ENCODE measurements at places on chromosomes 6 and 20.

DNA sequence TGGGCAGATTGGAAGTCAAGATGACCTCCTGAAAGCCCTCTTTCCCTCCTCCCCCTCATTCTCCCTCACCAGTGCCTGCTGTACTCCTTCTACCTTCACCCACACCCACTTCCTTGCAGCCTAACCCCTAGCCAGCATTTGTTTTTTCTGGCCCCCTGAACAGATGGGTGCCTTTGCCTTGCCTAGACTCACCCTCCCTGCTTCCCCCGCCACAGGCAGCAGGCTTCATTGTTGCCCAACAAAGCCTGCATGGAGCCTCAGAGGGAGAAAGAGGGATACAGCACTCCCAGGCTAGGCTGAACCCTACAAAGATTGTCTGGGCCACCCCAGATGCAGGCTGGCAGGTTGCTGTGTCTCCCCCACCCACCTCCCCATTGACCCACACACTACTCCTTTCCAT is 2.7 kb downstream of the MOCS1 start:
- peak; percentile 55 for DNase-seq
- no peaks in the 10 kb centered on the region for H3K27me3 ChIP-seq
- no peak overlapping the region for H3K4me3 ChIP-seq
- H3K4me1 ChIP-seq: peaks cover 52% of the 10 kb centered on the region
- no peaks in the 10 kb centered on the region for H3K36me3 ChIP-seq
- H3K27ac ChIP-seq: peak overlapping the region; percentile 85

DNA sequence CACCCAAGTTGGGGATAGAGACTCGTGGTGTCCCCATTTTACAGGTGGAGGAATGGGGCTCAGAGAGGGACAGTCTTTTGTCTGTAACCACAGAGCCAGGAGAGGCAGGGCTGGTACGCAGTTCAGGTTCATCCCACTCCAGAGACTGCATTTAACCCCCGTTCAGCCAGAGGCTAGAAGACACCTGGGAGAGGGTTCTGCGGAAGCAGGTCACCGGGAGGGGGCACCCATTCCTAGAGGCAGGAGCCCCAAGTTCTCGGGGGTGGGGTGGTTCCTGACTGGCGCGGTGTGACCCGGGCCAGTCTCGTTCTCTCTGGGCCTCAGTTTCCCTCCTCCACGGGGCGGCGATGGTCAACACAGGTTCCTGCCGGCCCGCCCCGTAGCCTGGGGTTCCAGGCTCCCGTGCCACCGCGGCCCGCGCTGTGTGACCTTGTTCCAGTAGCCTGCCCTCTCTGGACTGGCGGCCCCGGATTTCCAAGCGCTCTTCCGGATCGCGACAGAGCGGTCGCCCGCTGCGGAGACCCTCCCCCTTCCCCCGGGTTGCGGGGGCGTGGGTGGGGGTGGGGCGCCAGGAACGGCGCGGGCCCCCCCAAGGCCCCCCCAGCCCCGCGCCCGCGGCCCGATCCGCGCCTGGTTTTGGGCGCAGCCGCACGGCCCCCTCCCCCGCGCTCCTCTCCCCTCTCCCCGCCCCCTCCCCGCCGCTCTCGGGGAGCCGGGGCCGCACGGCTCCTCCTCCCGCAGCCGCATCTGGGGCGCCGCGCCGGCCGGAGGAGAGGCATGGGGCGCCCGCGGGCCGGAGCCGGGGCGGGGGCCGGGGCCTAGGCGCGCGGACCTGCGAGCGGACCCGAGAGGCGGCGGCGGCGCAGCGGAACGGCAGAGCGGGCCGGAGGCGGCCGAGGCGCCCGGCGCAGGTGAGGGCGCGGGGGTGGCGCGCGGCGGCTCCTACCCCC is at the start of gene DLGAP4:
DLGAP4 (plus strand) TSS at position 738 of the 950 bp plus-strand sequence. CDS start 125,379 bp downstream, outside the sequence.
- H3K4me1 ChIP-seq: no peaks in the 10 kb centered on the region
- no peak within 1 kb of the TSS for H3K27ac ChIP-seq
- H3K27me3 ChIP-seq: peaks cover 25% of the 10 kb centered on the region
- H3K36me3 ChIP-seq: no peaks in the 10 kb centered on the region

- no peaks in the 10 kb centered on the region for H3K36me3 ChIP-seq
- no peak overlapping the region for H3K27ac ChIP-seq
- H3K27me3 ChIP-seq: no peaks in the 10 kb centered on the region
- DNase-seq: no peak
- H3K4me3 ChIP-seq: no peak overlapping the region
Measured at GRCh38 chr6:111418971-111419693, 63.9 kb downstream of the REV3L start.

GRCh38 chr6:7314414-7314813 is 1.4 kb upstream of the SSR1 start:
- H3K4me1 ChIP-seq: peaks cover 21% of the 10 kb centered on the region
- H3K27me3 ChIP-seq: no peaks in the 10 kb centered on the region
- DNase-seq: no peak

GRCh38 chr20:51493346-51493791 is 49.1 kb downstream of the NFATC2 start:
- H3K27me3 ChIP-seq: no peaks in the 10 kb centered on the region
- no peak for DNase-seq
- no peak overlapping the region for H3K27ac ChIP-seq
- H3K4me3 ChIP-seq: no peak overlapping the region

DNA sequence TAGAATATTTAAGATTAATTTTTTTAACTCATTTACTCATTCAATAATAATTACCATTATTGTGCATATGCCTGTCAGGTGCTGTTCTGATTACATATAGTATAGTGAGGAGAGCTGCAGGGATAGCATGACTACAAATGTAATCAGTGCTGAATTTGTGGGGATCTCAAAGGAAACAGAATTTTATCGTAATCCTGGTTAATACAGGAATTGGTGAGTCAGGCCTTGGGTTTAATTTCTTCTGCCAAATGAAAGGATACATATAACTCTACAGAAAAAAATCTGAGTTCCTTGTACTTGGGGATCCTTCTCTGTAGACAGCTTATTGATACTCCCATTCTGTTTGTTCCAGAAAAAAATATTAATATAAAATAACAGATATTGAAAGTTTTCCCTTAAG is 297.2 kb downstream of the GJA1 start:
- no peaks in the 10 kb centered on the region for H3K36me3 ChIP-seq
- no peaks in the 10 kb centered on the region for H3K27me3 ChIP-seq
- H3K4me3 ChIP-seq: no peak overlapping the region
- no peaks in the 10 kb centered on the region for H3K4me1 ChIP-seq

DNA sequence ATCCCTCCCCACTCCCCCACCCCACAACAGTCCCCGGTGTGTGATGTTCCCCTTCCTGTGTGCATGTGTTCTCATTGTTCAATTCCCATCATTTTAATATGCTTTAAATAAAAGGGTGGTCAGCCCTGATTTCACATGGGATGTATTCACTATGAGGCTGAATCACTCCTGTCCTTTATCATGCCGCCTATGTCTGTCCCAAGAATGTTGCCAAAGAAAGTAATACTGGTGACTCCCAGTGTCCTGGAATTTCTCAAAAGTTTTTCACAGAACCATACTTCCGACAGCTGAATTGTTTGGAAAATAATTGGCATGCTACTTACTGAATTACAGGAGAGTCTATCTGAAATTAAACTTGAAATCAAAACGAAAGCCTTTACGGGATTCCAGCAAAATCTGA is 217.7 kb downstream of the HAO1 start:
- H3K4me1 ChIP-seq: no peaks in the 10 kb centered on the region
- no peak overlapping the region for H3K27ac ChIP-seq
- H3K4me3 ChIP-seq: no peak overlapping the region
- DNase-seq: no peak
- H3K36me3 ChIP-seq: no peaks in the 10 kb centered on the region

DNA sequence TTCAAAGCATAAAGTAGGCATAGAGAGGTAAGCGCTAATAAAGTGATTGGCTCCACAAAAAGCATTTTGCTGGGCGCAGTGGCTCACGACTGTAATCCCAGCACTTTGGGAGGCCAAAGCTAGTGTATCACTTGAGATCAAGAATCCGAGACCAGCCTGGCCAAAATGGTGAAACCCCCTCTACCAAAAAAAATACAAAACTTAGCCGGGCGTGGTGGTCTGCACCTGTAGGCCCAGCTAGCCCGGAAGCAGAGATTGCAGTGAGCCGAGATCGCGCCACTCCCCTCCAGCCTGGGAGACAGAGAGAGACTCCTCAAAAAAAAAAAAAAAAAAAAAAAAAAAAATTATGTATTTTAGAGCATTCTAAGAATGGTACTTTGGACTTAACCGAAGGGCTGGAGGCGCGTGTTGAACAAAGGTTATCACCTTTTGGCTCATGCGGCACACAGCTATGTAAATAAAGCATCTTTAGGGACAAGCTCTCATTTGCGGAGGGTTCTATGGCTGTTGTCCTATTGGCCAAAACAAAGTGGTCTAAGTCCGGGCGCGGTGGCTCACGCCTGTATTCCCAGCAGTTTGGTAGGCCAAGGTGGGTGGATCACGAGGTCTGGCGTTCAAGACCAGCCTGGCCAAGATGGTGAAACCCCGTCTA is 17.4 kb downstream of the HFE start:
- no peaks in the 10 kb centered on the region for H3K27me3 ChIP-seq
- H3K36me3 ChIP-seq: no peaks in the 10 kb centered on the region
- peak overlapping the region; percentile 47 for H3K4me3 ChIP-seq
- H3K27ac ChIP-seq: peak overlapping the region; percentile 80

DNA sequence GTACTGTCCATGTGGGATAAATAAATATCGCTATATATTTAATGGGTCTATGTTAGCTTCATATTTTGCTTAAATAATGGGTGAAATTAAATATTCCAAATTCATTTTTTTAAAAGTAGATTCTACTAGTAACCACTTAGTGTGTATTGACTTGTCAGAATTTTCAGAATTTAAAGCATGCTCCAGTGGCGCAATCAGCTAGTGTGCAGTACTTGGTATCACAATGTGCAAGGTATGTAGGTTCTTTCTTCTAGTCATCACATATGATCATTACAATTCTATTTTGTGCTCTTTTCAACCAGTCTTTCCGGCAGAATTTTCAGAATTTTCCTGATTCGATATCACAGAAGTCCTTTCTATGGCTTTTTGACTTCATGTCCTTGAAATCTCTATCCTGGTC is 32.6 kb downstream of the PDE7B start:
- no peaks in the 10 kb centered on the region for H3K36me3 ChIP-seq
- H3K4me1 ChIP-seq: no peaks in the 10 kb centered on the region
- no peak overlapping the region for H3K4me3 ChIP-seq
- H3K27ac ChIP-seq: no peak overlapping the region

GRCh38 chr6:48766349-48766748 is 655.4 kb upstream of the PTCHD4 start:
- no peaks in the 10 kb centered on the region for H3K27me3 ChIP-seq
- H3K27ac ChIP-seq: no peak overlapping the region
- no peaks in the 10 kb centered on the region for H3K36me3 ChIP-seq
- DNase-seq: no peak

DNA sequence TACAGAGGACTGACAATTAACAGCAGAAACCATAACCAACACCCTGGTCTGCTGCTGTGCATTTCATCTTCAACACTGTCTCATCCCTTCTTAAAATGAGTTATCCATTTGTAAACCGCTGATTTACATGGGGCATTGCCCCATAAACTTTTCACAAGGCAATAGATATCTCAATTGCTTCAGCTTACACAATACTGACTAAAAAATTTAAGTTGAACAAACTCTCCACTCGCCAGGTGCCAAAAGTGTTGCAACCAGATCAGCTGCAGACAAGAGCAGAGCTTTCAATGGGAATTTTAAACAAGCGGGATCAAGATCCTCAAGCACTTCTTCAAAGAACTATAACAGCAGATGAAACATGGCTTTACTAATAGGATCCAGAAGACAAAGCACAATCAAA is 183.0 kb downstream of the TASP1 start:
- H3K27me3 ChIP-seq: no peaks in the 10 kb centered on the region
- H3K4me1 ChIP-seq: no peaks in the 10 kb centered on the region
- no peak overlapping the region for H3K27ac ChIP-seq
- H3K36me3 ChIP-seq: no peaks in the 10 kb centered on the region

All from right atrium auricular region (tissue), 2 donors.